Nasal cavity respiratory epithelium epithelial cell of viscerocranial mucosa (primary cell): ENCODE measurements at places on chromosomes 5 and 9. TPM values are rescaled to one million over a fixed set of nuclear protein-coding genes. Genes with fewer than 3 reads are reported as not detected.

CD180 gene
- total RNA-seq, result not detected in 2 replicates

ZFP37 gene
- total RNA-seq, result 0.68 and 1.8 TPM in 2 replicates

IFNK gene
- total RNA-seq, result not detected in 2 replicates

ANKRD34B gene
- not detected in 2 replicates for total RNA-seq

TRIM7 gene
- 12.8 and 15.7 TPM in 2 replicates for total RNA-seq
